ENCODE measurements at places on chromosomes 7 and 10. TPM values are rescaled to one million over a fixed set of nuclear protein-coding genes. Genes with fewer than 3 reads are reported as not detected.

GRCh38 chr10:30697806-30698205, 68.3 kb upstream of the LYZL2 start:
- peaks cover 20% of the 10 kb centered on the region for H3K4me1 ChIP-seq
- no peak for DNase-seq
- H3K4me3 ChIP-seq: no peak overlapping the region

EPO gene
- total RNA-seq: not detected

GRCh38 chr10:128633864-128634540, 507.8 kb upstream of the MKI67 start:
- no peak overlapping the region for H3K4me3 ChIP-seq
- DNase-seq: no peak
- no peaks in the 10 kb centered on the region for H3K36me3 ChIP-seq
- no peaks in the 10 kb centered on the region for H3K4me1 ChIP-seq
- H3K27ac ChIP-seq: no peak overlapping the region
- H3K27me3 ChIP-seq: no peaks in the 10 kb centered on the region

DNA sequence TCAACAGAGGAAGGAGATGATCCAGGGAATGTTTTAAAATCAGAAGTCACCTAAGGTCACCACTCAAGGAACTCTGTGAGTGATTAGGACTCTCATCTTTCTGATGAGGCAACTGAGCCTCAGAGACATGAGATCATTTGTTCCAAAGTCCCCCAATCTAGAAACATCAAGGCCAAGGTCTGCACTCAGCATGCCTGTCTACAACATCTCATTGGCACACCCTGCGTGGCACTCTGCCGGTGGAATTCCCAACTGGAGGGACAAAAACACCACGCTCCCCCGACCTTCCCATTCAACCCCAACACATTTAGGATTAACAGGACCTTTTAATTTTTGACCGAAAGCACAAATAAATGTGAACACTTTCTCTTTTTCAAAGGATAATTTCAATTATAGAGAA, 31.4 kb downstream of the CPXM2 start:
- DNase-seq: no peak
- H3K4me1 ChIP-seq: no peaks in the 10 kb centered on the region
- no peak overlapping the region for H3K27ac ChIP-seq
- no peak overlapping the region for H3K4me3 ChIP-seq

DNA sequence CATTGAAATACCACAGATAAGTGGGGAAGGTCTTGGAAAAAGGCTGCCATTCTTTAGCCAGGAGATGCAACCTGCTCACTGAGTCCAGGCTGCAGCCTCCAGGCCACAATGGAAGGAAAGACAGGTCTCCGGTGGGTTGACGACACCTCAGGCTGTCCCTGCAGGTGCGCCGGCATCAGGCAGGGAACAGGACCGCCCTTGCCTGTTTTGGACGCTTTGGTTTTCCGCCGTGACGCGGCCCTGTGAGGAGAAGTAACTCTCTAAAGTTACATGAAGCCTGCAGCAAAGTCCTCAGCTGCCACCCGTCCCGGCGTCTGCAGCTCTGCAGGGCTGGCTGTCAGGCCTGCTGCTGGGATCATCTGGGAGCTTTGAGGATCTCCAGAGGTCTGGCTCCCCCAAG, 147.0 kb downstream of the WDR37 start:
- H3K36me3 ChIP-seq: no peaks in the 10 kb centered on the region
- no peak overlapping the region for H3K27ac ChIP-seq
- H3K27me3 ChIP-seq: no peaks in the 10 kb centered on the region
- H3K4me1 ChIP-seq: no peaks in the 10 kb centered on the region
- no peak overlapping the region for H3K4me3 ChIP-seq

GRCh38 chr10:62045765-62046521, 144.4 kb downstream of the ARID5B start:
- H3K27me3 ChIP-seq: no peaks in the 10 kb centered on the region
- no peak for DNase-seq
- H3K36me3 ChIP-seq: no peaks in the 10 kb centered on the region
- peaks cover 58% of the 10 kb centered on the region for H3K4me1 ChIP-seq

STN1 gene
- total RNA-seq: 52.8 TPM

DNA sequence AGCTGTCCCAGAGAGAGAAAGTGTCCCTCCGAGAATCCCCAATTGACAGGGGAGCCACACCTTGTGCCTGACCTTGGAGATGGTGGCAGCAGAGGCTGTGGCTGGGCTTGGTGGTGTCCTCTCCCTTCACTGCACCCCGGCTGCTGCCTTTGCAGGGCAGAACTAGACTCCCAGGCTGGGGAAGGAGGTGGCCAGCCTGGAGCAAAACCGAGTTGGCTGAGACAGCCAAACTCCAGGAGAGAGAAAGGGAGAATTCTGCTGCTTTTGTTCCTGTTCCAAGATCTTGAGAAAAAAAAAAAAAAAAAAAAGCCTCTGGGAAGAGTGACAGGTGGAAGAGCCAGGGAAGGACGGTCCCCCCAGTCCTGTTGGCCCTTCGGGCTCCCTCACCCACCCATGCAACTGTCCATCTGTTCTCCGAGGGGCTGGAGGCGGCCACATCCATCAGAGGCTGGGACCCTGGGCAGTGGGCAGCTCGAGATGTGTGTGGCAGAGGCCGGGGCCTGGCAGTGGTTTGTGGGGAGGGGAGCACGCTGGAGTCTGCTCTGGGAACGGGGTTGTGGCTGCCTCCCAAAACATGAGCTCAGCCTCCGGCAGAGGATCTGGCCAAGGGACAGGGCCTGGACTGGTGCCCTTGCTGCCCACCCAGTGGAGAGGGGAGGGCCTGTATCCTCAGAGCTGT, 35.5 kb downstream of the CLIP2 start:
- no peaks in the 10 kb centered on the region for H3K36me3 ChIP-seq
- no peaks in the 10 kb centered on the region for H3K4me1 ChIP-seq
- no peak for DNase-seq
- no peak overlapping the region for H3K27ac ChIP-seq

DNA sequence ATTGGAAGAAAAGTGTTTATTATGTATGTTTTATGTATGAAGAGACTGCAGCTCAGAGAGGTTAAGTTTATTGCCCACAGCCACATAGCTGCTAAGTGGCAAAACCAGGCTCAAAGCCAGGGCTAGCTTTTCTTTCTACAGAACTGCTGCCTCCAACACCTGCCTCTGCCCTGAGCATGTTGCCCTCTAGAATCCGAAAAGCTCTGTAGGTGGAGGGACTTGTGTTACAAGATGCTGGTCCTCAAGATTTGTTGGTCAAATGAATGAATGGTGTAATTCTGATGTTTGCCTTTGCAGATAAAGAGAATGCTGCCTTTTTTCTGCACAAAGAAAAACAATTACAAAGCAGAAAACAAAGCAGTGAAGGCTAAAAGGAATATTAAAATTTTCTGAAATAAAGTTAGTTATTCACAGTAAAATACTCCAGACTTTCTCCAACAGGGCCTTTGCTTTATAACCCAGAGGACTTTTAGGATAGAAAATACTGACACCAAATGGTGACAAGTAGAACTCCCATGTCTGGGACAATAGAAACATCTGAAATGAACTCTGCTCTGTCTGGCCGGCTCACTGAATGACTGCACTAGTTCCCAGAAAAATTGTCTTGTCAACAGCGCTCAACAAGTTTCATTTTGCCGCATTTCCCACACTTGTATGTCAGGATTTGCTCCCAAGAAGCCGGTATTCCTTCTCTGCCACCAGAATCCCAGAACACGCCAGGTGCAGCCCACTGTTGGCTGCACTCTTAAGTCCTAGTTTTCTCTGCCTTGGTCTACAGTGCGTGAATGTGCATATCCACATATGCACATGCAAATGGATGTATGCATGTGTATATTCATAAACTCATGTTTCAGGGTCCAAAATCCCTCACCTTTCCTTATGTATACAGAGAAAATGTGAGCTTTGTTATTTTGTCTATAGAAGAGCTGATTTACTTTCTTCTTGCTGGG, 11.0 kb upstream of the DNTT start:
- no peaks in the 10 kb centered on the region for H3K36me3 ChIP-seq
- H3K4me3 ChIP-seq: no peak overlapping the region
- no peaks in the 10 kb centered on the region for H3K27me3 ChIP-seq
- no peak for DNase-seq
- no peaks in the 10 kb centered on the region for H3K4me1 ChIP-seq

ANTXRL gene
- not detected for total RNA-seq

DNA sequence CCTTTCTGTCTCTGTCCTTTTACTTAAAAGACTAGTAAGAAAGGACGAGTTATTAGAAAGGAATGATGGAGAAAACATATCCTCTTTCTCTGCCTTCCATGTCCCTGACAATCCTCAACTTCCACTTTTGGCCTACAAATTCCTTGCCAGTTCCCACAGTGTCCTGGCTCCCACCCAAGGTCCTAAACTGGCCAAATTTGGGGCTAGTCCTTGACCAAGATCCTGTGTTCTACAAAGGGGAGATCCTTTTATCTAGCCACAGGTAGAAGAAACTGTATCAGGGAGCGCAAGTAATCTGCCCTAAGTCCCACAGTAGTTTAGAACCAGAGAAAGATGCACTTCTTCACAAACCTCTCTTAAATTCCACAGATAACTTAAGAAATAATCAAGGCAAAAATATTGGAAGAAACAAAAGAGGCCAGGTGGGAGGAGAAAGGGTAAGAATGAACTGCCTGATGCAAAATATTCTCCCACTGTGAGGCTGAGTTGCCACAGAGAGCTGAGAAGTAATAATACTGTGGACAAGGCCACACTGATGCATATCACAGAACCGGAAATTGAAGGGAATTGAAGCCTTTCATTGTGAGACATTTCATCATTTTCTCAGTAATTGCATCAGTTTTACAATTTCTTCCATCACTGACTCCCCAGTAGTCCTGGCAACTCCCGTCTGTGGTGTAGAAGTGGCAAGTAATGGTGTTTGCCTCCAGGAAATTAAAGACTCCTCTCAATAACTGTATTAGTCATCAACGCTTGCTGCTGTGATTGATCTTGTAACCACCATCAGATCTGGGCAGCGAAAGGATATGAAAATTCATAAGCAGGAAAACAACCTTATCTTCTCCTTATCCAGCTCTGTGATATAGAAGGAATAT, 47.2 kb downstream of the DNAJC12 start:
- H3K27ac ChIP-seq: no peak overlapping the region
- H3K27me3 ChIP-seq: no peaks in the 10 kb centered on the region
- no peaks in the 10 kb centered on the region for H3K36me3 ChIP-seq
- H3K4me1 ChIP-seq: no peaks in the 10 kb centered on the region

- H3K27me3 ChIP-seq: no peaks in the 10 kb centered on the region
- no peak for DNase-seq
- peaks cover 32% of the 10 kb centered on the region for H3K4me1 ChIP-seq
- H3K4me3 ChIP-seq: no peak overlapping the region
Observed at GRCh38 chr10:124563320-124564040, 101.9 kb downstream of the LHPP start.

- H3K36me3 ChIP-seq: no peaks in the 10 kb centered on the region
- H3K27ac ChIP-seq: peak overlapping the region; percentile 93
- H3K27me3 ChIP-seq: no peaks in the 10 kb centered on the region
- DNase-seq: no peak
- peaks cover 47% of the 10 kb centered on the region for H3K4me1 ChIP-seq
Observed at GRCh38 chr7:1567049-1567771, 2.6 kb downstream of the PSMG3 start.

CHAT gene
- total RNA-seq: not detected

GPRIN2 gene
- total RNA-seq: 8.2 TPM

ANKIB1 gene
- total RNA-seq: 16.0 TPM

GPC2 gene
- total RNA-seq: 0.57 TPM

DNA sequence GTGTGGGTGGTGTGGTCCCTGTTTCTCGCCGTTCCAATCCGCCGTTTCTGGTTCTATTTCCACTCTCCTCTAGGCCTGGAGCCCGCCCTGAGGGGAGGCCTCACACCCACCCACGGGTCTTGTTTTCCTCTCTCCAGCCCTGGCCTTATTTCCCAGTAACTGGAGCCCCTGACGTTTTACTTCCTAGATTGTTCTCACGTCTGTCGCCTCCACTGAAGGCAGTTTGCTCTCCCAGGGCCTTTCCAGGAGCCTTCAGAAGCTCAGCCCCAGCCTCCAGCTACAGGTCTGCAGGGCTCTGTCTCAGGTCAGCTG, 30.6 kb downstream of the CFAP46 start:
- no peak for DNase-seq
- no peak overlapping the region for H3K27ac ChIP-seq
- H3K4me3 ChIP-seq: no peak overlapping the region
- H3K4me1 ChIP-seq: no peaks in the 10 kb centered on the region

DNA sequence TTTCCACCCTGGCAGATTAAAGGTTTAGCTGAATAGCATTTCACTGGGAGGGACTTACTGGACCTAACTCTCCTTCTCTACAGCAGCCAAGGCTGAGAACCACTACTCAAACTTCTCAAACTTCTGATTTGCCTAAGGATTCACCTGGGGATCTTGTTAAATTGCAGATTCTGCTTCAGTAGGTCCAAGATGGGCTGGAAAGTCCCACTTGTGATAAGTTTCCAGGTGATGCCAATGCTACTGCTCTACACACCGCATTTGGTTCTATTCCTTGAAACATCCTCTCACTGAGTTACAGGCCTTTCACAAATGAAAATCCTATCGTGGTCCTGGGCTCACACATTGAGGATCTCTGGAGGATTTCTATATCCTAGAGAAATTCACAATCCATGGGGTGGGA, 147.9 kb downstream of the CHCHD3 start:
- H3K27ac ChIP-seq: no peak overlapping the region
- no peak overlapping the region for H3K4me3 ChIP-seq
- H3K36me3 ChIP-seq: no peaks in the 10 kb centered on the region
- H3K4me1 ChIP-seq: no peaks in the 10 kb centered on the region

DNA sequence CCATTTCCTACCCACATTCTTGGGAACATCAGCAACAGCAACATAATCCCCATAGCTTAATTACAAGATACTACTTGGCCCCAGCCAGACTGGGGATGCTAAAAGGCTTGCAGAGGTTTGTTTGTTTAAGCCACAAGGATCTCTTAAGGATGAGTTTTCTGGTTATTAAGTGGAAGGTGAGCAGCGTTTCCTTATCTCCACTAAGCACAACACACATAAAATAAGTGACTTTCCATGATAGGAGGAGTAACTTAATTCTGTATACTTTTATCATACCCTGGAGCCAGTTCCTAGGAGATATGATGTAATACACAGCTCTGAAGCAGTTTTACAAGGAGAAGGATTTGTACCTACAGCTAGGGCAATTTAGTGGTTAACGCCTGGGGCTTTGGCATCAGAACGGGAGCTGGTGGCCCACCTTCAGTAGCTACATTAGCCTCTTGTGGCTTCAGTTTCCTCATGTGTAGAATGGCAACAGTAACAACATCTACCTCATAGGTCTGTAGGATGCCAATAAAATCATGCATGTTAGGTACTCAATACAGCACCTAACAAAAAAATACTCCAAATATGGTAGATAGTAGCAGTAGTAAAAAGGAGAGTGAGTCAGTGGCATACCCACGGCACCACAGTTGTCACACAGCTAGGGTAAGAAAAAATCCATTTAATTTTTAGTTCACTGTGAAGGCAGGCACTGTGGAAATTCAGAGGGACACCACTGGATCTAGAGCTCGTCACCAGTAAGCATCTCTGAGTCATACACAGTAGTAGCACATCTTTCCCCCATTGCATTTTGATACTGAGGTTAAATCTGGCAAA, 55.2 kb downstream of the DOCK4 start:
- H3K36me3 ChIP-seq: no peaks in the 10 kb centered on the region
- no peak overlapping the region for H3K4me3 ChIP-seq

Data from esophagus squamous epithelium (tissue), 5 donors.